ENCODE measurements at places on chromosomes 5 and 9.

GRCh38 chr9:69130456-69131441, 43.3 kb upstream of the TJP2 start:
- no peak for DNase-seq

DNA sequence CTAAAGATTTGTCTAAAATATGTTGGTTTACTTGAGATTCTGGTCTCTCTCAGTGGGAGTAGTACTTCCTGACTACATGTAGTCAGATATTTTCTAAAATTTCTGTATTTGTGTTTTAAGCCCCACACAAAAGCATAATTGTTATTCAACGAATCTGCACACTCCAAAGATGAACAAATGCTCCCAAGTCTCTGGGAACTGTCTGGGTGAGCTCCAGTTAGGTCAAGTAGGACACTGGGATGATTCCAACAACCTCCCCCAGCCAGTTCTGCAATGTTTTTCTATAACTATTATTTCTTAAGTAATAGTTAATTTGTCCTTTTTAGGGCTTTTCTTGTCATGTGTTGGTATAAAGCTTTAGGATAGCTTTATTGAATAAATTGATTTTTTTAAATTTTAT, 174.6 kb downstream of the FAM174A start:
- no peak for DNase-seq

GRCh38 chr5:118052503-118052902, 935.8 kb downstream of the DTWD2 start:
- no peak for DNase-seq

DNA sequence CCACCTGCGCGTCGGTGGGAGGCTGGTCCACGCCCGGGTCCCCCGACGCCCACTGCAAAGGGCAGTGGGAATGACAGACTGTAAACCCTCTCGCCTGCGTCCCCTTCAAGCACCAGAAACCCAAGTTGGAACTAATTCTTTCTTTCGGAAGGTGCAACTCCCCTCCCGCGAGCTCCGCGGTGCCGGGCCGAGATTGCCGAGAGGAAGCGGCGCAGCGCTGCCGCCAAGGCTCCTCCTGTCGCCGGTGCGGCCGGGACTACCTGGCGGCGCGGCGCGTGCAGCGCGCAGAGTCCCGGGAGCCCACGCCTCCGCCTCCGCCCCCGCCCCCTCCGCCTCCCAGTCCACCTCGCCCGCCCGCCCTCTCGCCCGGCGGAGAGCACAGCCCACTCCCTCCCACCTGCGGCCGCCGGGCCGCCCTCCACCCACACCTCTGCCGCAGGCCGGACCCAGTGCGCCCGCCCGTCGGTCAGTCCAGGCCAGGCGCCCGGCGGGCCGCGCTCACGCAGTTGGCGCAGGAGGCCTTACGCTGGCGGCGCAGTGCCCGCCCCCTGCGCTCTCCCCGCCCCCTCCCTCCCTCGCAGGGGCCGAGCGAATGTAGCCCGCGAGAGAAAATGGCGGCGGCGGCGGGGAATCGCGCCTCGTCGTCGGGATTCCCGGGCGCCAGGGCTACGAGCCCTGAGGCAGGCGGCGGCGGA, at the start of gene MAP3K1:
MAP3K1 (plus strand) TSS at position 587 of the 695 bp plus-strand sequence; CDS start at position 612, 25 bp downstream.
- DNase-seq, result peak; percentile 69

GRCh38 chr5:44603496-44604272, 205.1 kb upstream of the MRPS30 start:
- DNase-seq, result no peak

DNA sequence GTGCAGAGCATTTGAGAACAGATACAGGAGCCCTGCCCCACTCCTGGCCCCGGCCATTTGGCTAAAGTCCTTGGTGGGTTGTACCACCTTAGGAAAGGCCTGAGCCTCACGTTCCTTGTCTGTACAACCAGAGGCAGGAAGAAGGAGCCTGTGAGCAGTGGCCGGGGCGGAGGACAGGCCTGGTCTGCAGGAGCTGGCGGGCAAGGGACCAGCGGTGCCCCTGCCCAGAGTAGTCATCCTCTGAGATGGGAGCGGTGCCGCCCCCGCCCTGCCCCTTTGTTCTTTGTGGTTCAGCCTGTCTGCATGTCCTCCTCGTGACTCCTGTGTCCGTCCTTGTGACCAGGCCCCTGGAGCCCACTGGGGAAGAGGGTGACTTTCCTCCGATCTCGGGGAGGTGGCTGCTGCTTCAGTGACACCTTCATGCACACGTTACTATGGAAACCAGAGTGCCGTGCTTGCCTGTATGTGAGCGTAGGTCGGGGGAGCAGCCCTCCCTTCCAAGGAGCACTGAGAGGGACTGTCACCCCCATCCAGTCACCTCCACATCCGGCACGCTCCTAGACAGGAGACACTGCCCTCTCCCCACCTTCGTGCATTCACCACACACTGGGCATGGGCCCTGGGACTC, 42.9 kb downstream of the UNC5A start:
- DNase-seq, result no peak

GRCh38 chr9:90526386-90526785, 116.2 kb downstream of the DIRAS2 start:
- DNase-seq, result no peak

- DNase-seq, result no peak
Observed at GRCh38 chr5:146243247-146243646, 39.8 kb downstream of the RBM27 start.
